ENCODE measurements at places on chromosomes 7 and 10. TPM values are rescaled to one million over a fixed set of nuclear protein-coding genes. Genes with fewer than 3 reads are reported as not detected.

Gene WASHC2A
- 59.6 TPM for total RNA-seq

Gene GPR141
- total RNA-seq = 3.5 TPM

- DNase-seq = no peak
Observed at GRCh38 chr7:87427288-87427687, 48.2 kb downstream of the ABCB4 start.

DNA sequence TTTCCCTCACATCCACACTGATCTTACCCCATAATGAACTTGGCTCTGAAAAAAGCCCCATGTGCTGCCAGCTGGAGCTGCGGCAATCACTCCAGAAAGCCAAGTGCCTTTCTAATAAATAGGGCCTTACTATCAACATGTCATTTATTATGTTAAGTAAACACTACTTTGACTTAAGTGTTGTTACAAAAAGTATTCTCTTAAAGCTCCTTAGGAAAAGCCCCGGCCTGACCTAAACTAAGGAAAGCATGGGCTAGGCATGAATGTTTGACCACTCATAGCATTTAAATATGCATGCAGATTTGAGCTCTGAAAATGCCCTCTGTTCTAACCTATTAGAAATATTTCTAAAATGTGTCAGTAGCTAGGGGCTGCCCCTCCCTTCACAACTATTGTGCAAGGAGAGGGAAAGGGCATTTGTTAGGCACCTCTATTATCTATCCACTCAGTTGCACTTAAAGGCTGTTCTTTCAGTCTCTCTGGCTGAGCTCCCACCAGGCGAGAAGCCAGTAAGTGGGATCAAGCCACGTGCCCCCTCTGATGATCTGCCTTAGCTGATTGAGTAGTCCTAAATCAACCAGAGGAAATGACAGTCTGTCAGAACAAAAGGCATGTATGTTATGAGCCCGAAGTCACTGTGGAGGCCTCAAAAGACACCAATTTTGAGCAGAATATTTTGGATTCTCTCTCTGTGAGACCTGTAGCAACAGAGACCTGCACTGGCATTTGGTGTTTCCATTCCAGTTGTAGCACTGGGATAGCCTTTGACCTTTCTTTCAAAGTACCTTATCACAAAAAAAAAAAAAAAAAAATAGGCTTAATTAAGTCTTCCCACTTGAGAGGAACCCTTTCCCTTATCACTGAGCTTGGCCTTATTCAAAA lies 77.1 kb downstream of the ITGB8 start:
- DNase-seq = peak; percentile 69

GRCh38 chr7:34309116-34309515 lies 348.9 kb upstream of the NPSR1 start:
- no peak for DNase-seq

GRCh38 chr7:50305583-50306493 lies 1.3 kb downstream of the IKZF1 start:
- no peak for DNase-seq

GRCh38 chr7:104758504-104758903 lies 255.5 kb upstream of the KMT2E start:
- no peak for DNase-seq

- no peak for DNase-seq
Observed at GRCh38 chr7:128807191-128807590, 15.4 kb downstream of the CCDC136 start.
